ENCODE measurements at places on chromosomes 6 and 20. TPM values are rescaled to one million over a fixed set of nuclear protein-coding genes. Genes with fewer than 3 reads are reported as not detected.

The ITPA gene
- total RNA-seq, result 34.0 TPM

The PPIL1 gene
- total RNA-seq, result 9.8 TPM

The GABRR1 gene
- not detected for total RNA-seq

The KCNK16 gene
- not detected for total RNA-seq

The KCNK15 gene
- 81.3 TPM for total RNA-seq

The COL10A1 gene
- total RNA-seq, result 36.2 TPM

The PRSS16 gene
- not detected for total RNA-seq

The SOBP gene
- 12.1 TPM for total RNA-seq

The ADAM33 gene
- 3.5 TPM for total RNA-seq

The DEF6 gene
- total RNA-seq, result 0.72 TPM

The MRAP2 gene
- total RNA-seq, result 5.1 TPM

The NNAT gene
- total RNA-seq, result not detected

The CTCFL gene
- total RNA-seq, result not detected

The RHAG gene
- not detected for total RNA-seq

The TSBP1 gene
- total RNA-seq, result not detected

The GHRH gene
- not detected for total RNA-seq

The CLPSL1 gene
- total RNA-seq, result not detected

The PPIL6 gene
- 5.3 TPM for total RNA-seq

The DEFB124 gene
- total RNA-seq, result not detected

The PAK5 gene
- total RNA-seq, result not detected

The TP53INP2 gene
- total RNA-seq, result 8.0 TPM

The HLA-DRA gene
- total RNA-seq, result 5.8 TPM

The CFAP206 gene
- 0.88 TPM for total RNA-seq

The MYLIP gene
- 10.1 TPM for total RNA-seq

The MYT1 gene
- not detected for total RNA-seq

The PHACTR1 gene
- 1.2 TPM for total RNA-seq

The RAMACL gene
- total RNA-seq, result 3.3 TPM

The ASXL1 gene
- total RNA-seq, result 64.2 TPM

The SEMG1 gene
- not detected for total RNA-seq

The GNL1 gene
- total RNA-seq, result 64.8 TPM

The LPA gene
- total RNA-seq, result not detected

The CDH4 gene
- total RNA-seq, result 1.1 TPM

The SLPI gene
- 2.1 TPM for total RNA-seq

The TREM1 gene
- total RNA-seq, result 1.8 TPM

The ARG1 gene
- not detected for total RNA-seq

The SIRPA gene
- total RNA-seq, result 13.8 TPM

The ULBP2 gene
- 3.2 TPM for total RNA-seq
